ENCODE measurements at places on chromosomes 6 and 20.
A peak's percentile ranks its signal among the peaks of the same experiment; 100 is the strongest.

GRCh38 chr20:6506906-6507305, 260.6 kb upstream of the BMP2 start:
- H3K36me3 ChIP-seq = no peaks in the 10 kb centered on the region
- H3K4me1 ChIP-seq = no peaks in the 10 kb centered on the region
- H3K27me3 ChIP-seq = no peaks in the 10 kb centered on the region
- no peak for DNase-seq
- H3K27ac ChIP-seq = no peak overlapping the region

DNA sequence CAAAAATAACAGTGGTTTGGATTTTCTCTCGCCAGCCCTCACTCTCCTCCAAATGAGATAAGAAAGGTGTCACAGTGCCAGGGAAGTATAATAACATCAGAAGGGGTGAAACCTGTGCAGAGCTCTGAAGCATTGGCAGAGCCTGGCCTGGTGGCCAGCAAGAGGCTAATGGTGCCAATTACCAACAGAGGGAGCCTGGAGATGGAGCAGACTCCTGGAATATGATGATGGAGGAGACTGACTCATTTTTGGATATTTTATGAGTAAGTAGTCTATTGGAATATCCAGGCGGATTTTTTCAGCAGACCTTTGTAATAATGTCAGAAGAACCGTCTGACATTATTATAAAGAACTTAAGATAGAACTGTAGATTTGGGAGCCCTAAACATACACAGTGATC, 442.6 kb upstream of the MARCKS start:
- H3K27me3 ChIP-seq = no peaks in the 10 kb centered on the region
- no peaks in the 10 kb centered on the region for H3K36me3 ChIP-seq
- peak; percentile 42 for DNase-seq

- peaks cover 5% of the 10 kb centered on the region for H3K27me3 ChIP-seq
- peaks cover 5% of the 10 kb centered on the region for H3K36me3 ChIP-seq
- DNase-seq = no peak
- H3K4me1 ChIP-seq = peaks cover 3% of the 10 kb centered on the region
Observed at GRCh38 chr20:45410887-45411286, 2.8 kb downstream of the DBNDD2 start.

GRCh38 chr20:24773751-24774201, 175.3 kb upstream of the CST7 start:
- no peak overlapping the region for H3K4me3 ChIP-seq
- no peak for DNase-seq
- peaks cover 16% of the 10 kb centered on the region for H3K4me1 ChIP-seq

DNA sequence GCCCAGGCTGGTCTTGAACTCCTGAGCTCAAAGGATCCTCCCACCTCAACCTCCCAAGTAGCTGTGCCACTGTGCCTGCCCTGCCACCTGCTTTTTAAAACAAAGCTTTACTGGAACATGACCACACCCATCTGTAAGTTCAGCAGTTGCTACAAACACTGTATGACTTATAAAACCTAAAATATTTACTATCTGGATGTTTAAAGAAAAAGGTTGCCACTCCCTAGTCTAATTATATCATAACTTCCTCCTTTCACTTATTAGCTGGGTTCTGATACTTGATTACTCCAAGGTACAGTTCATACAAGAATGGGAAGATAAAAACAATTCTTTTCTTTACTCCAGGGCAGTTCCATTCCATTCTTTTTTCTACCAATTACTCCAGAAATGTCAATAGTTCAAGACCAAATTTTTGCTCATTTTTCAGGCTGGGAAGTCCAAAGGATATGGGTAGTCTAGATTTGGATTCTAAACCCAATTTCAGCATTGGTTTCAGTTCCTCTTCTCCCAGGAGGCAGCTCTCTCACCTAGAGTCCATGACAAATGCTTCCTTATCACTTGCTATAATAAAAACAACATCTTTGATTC, 63.1 kb downstream of the SEC63 start:
- no peak overlapping the region for H3K27ac ChIP-seq
- no peaks in the 10 kb centered on the region for H3K4me1 ChIP-seq
- no peaks in the 10 kb centered on the region for H3K27me3 ChIP-seq
- peaks cover 8% of the 10 kb centered on the region for H3K36me3 ChIP-seq
- no peak for DNase-seq
- no peak overlapping the region for H3K4me3 ChIP-seq

Data from trophoblast cell (in vitro differentiated cells and primary cell).